Dorsolateral prefrontal cortex (tissue), 122 donors: ENCODE measurements at places on chromosomes 7 and 10. TPM values are rescaled to one million over a fixed set of nuclear protein-coding genes. Genes with fewer than 3 reads are reported as not detected.

Gene ADAM22
- 100 TPM for total RNA-seq

Gene MLXIPL
- total RNA-seq = 25.9 TPM

Gene ASAH2
- 2.9 TPM for total RNA-seq

Gene HTR5A
- 14.5 TPM for total RNA-seq

Gene SLC18A2
- 0.21 TPM for total RNA-seq

Gene NPTX2
- 36.8 TPM for total RNA-seq

Gene TMEM178B
- total RNA-seq = 88.1 TPM

Gene DNAJB6
- 162 TPM for total RNA-seq

Gene HACD1
- 5.0 TPM for total RNA-seq

Gene CCDC136
- 108 TPM for total RNA-seq

Gene MKI67
- total RNA-seq = 5.4 TPM

Gene HOXA6
- total RNA-seq = not detected

Gene C7orf25
- total RNA-seq = 14.5 TPM

Gene ENKUR
- total RNA-seq = 9.1 TPM

Gene ELN
- 22.8 TPM for total RNA-seq

Gene PLAC9
- total RNA-seq = 2.8 TPM

Gene SFMBT2
- total RNA-seq = 18.8 TPM
